Left cardiac atrium (tissue), 4 donors: ENCODE measurements at places on chromosomes 16 and 17. TPM values are rescaled to one million over a fixed set of nuclear protein-coding genes. Genes with fewer than 3 reads are reported as not detected.

- DNase-seq: no peak
Observed at GRCh38 chr16:17076092-17076754, 394.5 kb downstream of the XYLT1 start.

GRCh38 chr16:50386774-50387173 is 18.0 kb upstream of the BRD7 start:
- no peak for DNase-seq

DNA sequence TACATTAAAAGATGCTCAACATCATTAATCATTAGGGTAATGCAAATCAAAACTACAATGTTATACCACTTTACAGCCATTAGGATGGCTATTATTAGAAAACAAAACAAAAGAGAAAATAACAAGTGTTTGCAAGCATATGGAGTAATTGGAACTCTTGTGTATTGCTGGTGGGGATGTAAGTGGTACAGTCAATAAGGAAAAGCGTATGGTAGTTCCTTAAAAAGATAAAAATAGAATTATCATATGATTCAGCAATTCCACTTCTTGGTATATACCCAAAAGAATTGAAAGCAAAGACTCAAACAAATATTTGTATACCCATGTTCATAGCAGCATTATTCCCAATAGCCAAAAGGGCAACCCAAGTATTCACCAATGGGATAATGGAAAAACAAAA is 1.4 kb upstream of the CAPNS2 start:
- DNase-seq: no peak

- DNase-seq: no peak
Observed at GRCh38 chr17:2484876-2485275, 26.8 kb downstream of the METTL16 start.

DNA sequence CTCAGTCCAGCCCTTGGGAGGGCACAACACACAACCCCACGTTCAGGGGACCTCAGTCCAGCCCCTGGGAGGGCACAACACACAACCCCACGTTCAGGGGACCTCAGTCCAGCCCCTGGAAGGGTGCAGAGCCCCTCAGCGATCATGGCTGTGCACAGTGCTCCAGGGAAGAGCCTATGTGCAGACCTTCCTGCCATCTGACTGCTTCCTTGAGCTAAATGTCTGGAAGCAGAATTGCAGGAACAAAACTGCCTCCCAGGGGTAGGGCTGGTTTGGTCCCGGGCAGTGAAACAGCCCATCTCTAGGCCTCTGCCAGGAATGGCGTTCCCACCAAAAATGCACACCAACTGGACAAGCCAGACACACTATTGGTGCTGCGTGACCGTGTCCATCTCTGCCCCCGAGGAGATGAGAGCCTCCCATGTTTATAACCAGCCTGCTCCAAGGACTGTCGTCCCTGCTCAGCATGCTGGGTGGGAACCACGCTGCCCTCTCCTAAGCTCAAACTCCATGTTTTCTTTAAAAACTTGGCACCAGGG is 44.0 kb downstream of the ZNF276 start:
- no peak for DNase-seq

GRCh38 chr16:17231972-17232371 is 238.8 kb downstream of the XYLT1 start:
- no peak for DNase-seq

DYNLRB2 gene
- total RNA-seq: not detected

DNA sequence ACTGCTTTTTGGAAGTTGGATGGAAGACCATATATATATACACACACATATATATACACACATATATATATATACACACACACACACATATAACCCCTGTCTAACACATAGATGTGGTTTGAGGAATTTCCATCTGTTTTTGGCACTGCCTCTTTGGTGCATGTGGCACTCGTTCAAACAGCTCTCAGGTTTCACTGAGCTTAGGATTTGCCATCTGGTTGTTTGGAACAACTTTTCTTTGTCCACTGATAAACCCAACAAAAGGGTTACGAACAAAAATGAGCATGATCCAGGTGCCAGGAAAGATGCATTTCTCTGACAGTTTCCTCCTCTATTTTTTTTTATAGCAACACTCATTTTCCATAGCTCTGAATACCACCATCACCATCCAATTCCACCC is 14.6 kb upstream of the KCNJ16 start:
- no peak for DNase-seq

- no peak for DNase-seq
Observed at GRCh38 chr17:29891131-29891530, 38.9 kb downstream of the SSH2 start.

TBC1D26 gene
- total RNA-seq: not detected

DNA sequence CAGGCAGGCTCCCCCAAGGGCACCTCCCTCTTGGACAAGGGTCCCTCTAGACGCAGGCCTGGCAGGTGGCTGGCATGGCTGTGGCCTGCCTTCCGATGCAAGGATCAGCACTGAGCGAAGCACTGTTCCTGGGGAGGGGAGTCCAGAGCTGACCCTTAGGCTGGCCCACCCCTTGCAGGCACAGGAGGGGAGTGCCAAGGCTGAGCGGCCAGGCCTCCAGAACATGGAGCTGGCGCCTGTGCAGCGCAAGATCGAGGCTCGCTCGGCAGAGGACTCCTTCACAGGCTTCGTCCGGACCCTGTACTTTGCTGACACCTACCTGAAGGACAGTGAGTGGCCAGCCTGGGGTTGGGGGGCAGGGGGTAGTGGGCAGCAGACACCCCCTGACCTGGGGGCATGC is 16.8 kb upstream of the MYO15B start:
- DNase-seq: no peak
